ENCODE measurements at places on chromosomes 5 and 9. TPM values are rescaled to one million over a fixed set of nuclear protein-coding genes. Genes with fewer than 3 reads are reported as not detected.

GRCh38 chr9:89888677-89889076 is 283.9 kb downstream of the GADD45G start:
- DNase-seq = no peak

- DNase-seq = no peak
Measured at GRCh38 chr5:88393716-88394535, 125.3 kb upstream of the TMEM161B start.

DNA sequence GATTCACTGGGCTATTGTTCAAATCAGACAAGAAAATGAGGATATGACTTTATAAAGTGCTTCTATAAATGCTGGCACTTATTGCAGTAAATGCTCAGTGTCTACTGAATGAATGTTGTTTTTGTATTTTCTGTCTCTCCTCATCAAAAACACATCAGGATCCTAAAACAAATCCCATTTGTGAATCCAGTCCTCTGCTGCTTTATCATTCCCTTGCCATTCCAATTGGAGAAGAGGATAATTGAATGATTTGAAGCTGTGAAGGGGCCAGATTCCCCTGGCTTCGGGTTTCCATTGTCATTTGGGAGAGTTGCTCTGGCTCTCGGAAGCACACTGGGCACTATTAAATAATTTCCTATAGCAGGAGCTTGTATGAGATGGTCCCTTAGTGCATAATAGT is 666.8 kb downstream of the ACTL7B start:
- DNase-seq = no peak

ARHGEF37 gene
- total RNA-seq = 24.6 TPM

ERAP2 gene
- total RNA-seq = 44.8 TPM

- DNase-seq = no peak
Measured at GRCh38 chr9:16152276-16153101, 599.6 kb downstream of the CCDC171 start.
